ENCODE measurements at places on chromosomes 13 and 19.
A peak's percentile ranks its signal among the peaks of the same experiment; 100 is the strongest.

DNA sequence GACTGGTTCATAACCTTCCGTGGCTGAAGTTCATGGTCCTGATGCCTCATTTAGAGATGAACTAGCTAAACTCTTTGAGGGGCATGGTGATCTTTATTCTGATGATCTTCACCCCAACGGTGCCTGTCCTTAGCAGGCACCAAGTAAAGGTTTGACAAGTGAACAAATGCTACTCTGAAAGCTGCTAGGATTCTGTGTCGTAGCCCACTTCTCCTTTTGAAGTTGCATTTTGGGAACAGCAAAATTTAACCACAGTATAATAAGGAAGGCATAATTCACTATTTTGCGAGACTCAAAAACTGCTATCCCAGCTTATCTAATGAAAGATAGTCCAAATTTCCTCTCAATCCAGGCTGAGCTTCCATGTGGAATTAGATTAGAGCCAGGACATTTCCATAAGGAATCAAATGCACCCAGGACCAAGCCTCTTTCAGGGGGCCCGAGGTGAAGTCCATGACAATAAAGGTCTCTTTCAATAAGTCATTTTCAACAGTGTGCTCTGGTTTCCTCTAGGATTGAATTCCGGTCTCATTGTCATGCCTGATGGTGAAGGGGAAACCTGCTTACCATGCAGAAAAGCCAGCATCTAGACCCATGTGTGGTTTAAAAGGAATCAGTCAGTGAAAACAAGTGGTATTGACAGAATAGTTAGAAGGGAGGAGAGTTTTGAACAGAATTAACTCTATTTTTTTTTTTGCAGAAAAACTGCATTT, 23.1 kb downstream of the SIAH3 start:
- no peak for DNase-seq

DNA sequence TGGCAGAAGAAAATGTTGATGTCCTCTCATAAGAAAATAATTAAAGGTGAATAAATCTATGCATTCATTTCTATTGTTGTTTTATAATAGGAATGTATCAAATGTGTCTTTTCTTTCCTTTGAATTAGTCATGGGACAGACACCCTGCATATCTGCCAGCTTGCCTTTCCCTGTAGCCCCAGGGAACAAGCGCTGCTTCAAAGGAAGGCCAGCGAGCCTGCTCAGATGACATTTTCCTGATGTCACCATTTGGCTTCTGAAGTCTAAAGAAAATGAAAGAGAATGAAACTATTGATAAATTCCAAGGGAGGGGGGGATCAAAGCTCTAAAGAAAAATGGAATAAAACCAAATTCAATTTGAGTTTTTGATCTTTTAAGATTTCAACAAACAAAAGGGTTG, 574.8 kb downstream of the IRS2 start:
- DNase-seq, result no peak

DNA sequence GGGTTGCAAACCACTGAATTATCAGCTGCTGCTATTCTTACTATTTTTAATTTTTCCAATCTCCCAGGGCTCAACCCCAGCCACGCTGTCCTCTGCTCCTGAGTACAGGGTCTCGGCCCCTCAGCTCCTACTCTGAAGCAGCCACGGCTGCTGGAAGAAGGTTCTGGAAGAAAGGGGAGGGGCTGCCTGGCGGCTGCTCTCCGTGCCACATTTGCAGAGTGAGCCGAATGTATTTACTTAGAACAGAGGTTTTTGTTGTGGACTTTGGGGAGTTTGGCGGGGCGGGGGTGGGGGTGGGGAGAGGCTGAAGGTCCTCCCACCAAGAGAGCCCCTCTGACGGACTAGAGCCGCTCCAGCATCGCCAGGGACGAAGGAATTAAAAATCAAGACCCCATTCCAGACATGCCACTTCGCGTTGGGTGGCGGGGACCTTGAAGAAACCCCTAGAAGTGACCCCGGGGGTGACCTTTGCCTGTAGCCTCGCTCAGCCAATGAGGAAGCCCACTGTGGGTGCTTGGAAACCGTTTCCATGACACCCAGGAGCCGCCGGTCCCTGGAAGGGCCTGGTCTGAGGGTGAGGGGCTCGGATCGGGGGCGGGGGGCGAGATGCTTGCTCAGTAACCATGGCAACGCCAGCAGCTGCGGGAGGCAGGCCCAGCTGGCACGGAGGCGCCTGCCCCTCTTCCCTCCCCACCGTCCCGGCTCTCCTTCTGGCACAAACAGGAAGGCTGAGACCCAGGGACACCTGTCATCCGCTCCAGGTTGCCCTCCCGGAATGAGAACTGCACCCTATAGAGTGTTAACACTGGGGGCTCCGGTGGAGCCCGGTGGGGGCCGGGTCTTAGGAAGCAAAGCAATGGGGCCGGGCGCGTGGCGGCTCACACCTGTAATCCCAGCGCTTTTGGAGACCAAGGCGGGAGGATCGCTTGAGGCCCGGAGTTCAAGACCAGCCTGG, 54.2 kb upstream of the PTPRS start:
- no peak for DNase-seq

- no peak for DNase-seq
Observed at GRCh38 chr19:4988770-4989251, 19.9 kb downstream of the KDM4B start.

GRCh38 chr19:18764591-18765051, 26.5 kb downstream of the COMP start:
- DNase-seq, result no peak

DNA sequence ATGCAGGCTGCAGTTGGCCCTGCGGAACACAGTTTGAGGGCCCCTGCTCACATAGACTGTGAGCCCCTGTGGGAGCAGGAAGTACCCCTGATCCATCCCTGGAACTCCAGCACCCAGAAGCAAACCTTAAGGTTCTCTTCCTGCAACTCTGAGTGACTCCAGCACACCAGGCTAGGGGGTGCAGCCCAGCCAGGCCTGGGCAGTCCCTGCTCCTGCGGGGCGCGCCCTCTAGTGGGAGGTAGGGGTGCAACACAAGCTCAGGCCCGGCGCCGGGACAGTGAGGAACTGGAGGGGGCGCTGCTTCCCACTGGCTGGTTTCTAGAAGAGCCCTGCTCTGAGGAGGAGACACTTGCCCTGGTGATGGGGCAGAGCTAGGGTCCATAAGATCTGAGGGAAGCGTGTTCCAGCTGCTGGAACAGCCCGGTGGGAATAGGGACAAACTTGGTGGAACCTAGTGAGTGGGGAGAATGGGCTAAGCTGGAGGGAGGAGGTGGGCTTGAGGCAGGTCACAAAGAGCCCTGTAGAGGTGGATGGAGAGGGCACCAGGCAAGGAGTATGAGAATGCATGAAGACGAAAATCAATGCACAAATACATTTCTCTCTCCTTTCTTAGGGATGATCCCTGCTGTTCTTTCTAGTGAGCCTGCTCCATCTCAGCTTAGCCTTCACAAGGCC, 5.0 kb downstream of the ZSCAN5A start:
- peak; percentile 36 for DNase-seq

DNA sequence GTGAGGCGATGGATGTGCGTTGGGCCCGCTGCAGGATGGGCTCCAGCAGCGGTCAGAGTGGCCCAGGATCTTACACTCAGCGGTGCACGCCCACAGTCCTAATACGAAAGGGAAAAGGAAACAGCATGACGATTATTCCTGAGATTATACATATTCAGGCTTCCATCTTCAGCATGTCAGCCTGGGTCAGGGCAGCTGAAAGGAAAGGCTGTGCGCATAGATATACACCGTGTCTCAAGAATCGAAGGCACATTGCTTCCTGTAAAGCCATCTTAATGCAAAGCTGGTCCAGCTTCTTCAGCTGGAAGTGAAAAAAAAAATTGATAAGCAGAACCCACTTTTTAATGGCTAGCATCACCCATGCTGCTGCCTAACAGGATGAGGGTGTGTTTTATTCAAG, 3.6 kb downstream of the PCDH8 start:
- no peak for DNase-seq

- no peak for DNase-seq
Observed at GRCh38 chr19:3507371-3508120, 1.4 kb downstream of the FZR1 start.

GRCh38 chr13:113623491-113624234, 34.3 kb downstream of the ATP4B start:
- DNase-seq, result no peak

DNA sequence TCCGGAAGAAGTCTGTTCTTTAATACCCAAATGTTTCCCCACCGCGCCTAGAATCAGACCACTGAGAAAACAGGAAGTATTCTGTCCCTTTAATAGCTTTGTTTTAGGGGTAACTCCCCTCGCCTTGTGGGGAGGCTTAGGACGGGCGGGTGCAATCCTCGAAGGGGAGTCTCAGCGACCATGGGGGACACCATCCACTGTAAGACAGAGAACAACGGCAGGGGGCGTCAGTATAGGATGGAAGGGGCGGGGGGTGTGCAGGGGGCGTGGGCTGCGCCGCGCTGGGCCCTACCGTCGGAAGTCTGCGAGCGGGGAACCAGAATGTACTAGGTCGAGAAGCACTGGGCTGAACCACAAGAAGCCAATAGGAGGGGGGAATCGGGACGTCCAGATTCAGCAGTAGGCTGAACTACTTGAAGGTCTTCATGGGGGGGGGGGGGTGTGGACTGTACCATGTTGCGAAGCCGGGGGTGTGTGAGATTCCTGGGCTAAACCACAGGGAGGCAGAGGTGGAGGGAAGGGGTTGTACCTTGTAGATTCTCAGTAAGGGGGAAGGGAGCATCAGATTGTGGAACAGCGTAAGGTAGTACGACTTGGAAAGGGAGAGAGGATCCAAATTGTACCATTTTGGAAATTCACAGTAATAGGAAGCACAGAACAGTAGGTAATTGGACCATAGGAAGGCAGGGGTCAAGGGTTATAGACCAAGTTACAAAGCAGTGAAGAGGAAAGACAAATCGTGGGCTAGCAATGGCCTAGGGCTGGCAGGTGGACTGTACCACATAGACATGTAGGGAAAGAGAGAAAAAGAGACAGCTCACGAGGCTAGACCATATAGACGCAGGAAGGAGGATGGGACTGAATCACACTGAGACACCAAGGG, 1.0 kb upstream of the DBP start:
- DNase-seq, result peak; percentile 68

DNA sequence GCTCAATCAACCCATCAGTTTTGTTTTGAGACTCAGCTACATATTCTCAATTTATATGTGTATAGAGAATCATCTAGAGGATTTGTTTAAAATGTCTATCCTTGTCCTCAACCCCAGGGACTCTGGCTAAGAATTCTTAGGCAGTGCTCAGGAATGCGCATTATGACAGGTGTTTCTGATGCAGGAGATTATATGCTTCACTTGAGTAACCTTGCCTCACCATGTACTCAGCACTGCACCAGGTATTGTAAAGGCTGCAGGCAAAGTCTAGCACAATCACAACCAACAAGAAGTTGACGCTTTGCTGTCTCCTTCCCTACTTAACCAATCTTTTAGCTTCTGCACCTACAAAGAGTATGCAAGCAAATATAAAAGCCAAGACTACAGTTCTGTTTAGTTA, 79.6 kb downstream of the LACC1 start:
- no peak for DNase-seq

- DNase-seq, result no peak
Observed at GRCh38 chr13:25232937-25233515, 54.3 kb downstream of the MTMR6 start.

GRCh38 chr19:6057651-6058517, 52.4 kb downstream of the RFX2 start:
- no peak for DNase-seq

- no peak for DNase-seq
Observed at GRCh38 chr13:94301487-94301886, 178.0 kb downstream of the DCT start.

DNA sequence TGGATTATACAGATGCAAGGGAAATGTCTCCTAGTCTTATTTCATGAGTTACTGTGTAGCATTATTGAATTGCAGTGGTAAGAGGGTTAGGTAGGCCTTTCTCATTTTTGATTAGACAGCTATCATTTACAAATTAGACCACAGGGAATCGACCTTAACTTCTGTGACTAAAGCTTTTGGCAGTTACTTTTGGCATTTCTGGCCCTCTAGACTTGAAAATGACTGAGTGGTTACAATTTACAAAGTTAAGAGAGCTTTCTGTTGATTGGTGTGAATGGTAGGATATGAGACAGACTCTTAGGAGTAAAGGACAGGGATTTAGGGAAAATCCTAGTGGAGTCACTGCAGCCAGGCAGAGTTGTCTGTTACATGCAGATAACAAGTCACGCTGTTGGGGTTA, 86.1 kb downstream of the GGACT start:
- no peak for DNase-seq

DNA sequence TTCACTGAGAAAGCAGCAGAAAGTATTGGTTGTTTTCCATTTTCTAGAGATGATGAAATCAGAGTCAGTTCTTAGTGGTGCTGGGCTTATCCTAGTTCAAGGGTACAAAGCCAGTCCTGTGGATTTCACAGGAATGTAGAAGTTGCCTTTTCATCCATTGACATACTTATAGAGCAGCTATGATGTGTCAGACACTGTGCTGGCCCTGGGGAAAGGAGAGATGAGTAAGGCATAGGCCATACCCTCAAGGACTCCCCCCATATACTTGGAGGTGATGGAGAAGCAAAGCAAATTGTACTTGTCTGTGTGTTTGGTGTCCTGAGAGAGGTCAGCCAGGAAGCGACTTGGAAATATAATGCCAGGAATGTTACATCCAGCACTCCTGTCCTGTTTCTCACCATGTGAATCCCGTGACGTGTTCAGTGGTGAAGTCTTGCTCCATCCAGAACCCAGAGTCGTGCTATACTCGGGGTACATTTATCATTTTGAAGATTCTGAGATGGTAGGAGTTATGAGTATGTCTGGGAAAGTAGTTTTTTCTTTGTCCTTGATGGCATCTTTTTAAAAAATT, 22.6 kb downstream of the ERCC5 start:
- no peak for DNase-seq

GRCh38 chr13:43464578-43465264, 322.1 kb downstream of the ENOX1 start:
- DNase-seq, result no peak

- no peak for DNase-seq
Observed at GRCh38 chr19:2602391-2603181, 99.9 kb downstream of the GNG7 start.

DNA sequence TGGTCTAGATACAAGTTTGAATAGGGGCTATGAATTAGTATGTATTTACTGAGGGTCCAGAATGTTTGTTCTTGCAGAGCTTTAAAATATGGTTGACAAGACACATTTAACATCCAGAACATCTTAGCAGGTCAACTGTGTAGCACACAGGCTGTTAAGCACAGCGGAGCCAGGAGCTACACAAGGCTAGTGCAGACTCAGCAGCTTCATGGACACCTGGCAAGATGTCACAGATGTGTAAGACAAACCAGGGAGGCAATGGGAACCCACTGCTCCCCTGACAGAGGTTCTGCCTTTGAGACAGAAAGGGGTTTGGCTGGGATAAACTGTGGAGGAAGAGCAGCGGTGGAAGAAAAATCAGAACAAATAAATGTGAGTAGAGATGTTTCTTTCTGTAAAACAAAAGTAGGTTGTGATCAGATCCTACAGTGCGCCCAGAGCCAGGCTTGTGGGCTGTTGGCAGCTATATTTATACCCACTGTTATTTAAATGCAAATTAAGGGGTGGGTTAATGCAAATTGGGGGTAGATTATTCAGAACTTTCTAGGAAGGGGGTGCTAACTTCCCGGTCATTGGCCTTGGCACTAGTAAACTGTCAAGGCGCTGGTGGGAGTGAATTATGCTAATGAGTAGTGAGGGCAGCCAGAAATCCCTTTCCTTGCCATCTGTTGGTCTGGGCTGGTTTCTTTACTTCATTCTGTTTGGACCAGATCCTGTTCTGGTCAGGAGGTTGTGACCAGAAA, 33.0 kb downstream of the MIPEP start:
- DNase-seq, result no peak

GRCh38 chr19:54207983-54208783, 7.5 kb downstream of the RPS9 start:
- DNase-seq, result peak; percentile 34

GRCh38 chr13:101838323-101838722, 385.8 kb downstream of the ITGBL1 start:
- no peak for DNase-seq

- DNase-seq, result no peak
Observed at GRCh38 chr19:30434797-30435594, 62.8 kb downstream of the ZNF536 start.

All from stimulated activated CD4-positive, alpha-beta T cell treated with anti-CD3 and anti-CD28 coated beads, TNF-alpha, amount 100 ng/mL, for 24 hours (primary cell).